Body of pancreas (tissue), 4 donors: ENCODE measurements at places on chromosomes 11 and 22. TPM values are rescaled to one million over a fixed set of nuclear protein-coding genes. Genes with fewer than 3 reads are reported as not detected.

GRCh38 chr22:27845644-27846043 is 44.1 kb upstream of the MN1 start:
- no peaks in the 10 kb centered on the region for H3K36me3 ChIP-seq

Gene NRIP3
- not detected for total RNA-seq

Gene PDXP
- total RNA-seq: 23.1 TPM

- no peak overlapping the region for H3K27ac ChIP-seq
- no peaks in the 10 kb centered on the region for H3K4me1 ChIP-seq
- DNase-seq: no peak
- H3K36me3 ChIP-seq: no peaks in the 10 kb centered on the region
- H3K27me3 ChIP-seq: no peaks in the 10 kb centered on the region
These were observed 25.6 kb downstream of the TRIM29 start for GRCh38 chr11:120112174-120112796.

- H3K27me3 ChIP-seq: no peaks in the 10 kb centered on the region
- no peak overlapping the region for H3K27ac ChIP-seq
- peak; percentile 0 for DNase-seq
- H3K4me3 ChIP-seq: no peak overlapping the region
- no peaks in the 10 kb centered on the region for H3K36me3 ChIP-seq
These were observed 59.0 kb upstream of the KCNQ1OT1 start for GRCh38 chr11:2758751-2759150.

Gene SEC14L6
- 2.1 TPM for total RNA-seq

DNA sequence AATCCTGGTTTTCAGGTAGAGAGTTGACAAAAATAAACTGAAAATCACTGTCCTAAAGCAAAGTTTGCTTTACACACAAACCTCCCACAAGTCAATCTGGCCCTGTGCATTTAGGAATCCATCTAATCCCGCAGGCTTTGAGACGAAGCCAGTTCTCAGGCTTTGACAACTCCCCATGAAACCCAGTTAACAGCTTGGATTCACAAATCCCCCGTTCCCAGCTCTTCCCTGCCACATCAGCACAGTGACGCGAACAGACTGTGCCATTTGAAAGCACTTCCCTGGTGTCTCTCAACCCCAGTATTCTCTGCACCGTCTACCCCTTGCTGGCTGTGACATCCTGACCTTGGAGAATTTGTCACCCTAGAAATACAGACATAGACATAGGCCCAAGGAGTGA is 117.8 kb downstream of the OPCML start:
- no peaks in the 10 kb centered on the region for H3K36me3 ChIP-seq
- no peak overlapping the region for H3K27ac ChIP-seq
- DNase-seq: no peak
- no peak overlapping the region for H3K4me3 ChIP-seq
- H3K27me3 ChIP-seq: no peaks in the 10 kb centered on the region
- no peaks in the 10 kb centered on the region for H3K4me1 ChIP-seq

GRCh38 chr11:118497831-118498230 is 29.4 kb upstream of the TTC36 start:
- H3K4me1 ChIP-seq: no peaks in the 10 kb centered on the region
- no peak overlapping the region for H3K4me3 ChIP-seq
- H3K27ac ChIP-seq: no peak overlapping the region
- DNase-seq: no peak

DNA sequence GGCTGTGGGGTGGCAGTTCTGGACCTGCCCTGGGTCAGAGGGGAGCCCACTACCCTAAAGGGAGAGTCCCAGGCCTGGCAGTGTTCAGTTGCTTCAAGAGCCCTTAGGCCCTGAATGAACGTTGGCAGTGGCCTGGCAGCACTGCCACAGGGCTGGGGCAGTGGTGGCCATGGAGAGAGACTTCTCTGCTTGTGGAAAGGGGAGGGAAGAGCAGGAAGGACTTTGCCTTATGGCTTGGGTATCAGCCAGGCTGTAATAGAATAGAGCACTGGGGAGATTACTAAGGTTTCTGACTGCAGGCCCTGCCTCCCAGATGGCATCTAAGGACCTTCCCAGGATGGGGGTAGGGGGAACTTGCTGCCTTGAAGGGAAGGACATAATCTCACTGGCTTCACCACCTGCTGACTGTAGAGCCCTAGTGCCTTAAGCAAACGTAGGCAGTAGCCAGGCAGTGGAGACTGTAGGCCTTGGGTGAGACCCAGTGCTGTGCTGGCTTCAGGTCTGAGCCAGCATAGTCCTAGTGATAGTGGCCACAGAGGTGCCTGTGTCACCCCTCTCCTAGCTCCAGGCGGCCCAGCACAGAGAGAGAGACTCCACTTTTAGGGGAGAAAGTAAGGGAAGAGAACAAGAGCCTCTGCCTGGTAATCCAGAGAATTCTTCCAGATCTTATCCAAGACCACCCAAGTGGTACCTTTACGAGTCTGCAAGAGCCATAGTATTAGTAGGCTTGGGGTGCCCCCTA is 27.6 kb downstream of the PLA2G6 start:
- no peaks in the 10 kb centered on the region for H3K36me3 ChIP-seq
- no peak overlapping the region for H3K4me3 ChIP-seq
- no peaks in the 10 kb centered on the region for H3K27me3 ChIP-seq
- peak; percentile 33 for DNase-seq
- H3K27ac ChIP-seq: peak overlapping the region; percentile 28

GRCh38 chr11:123590296-123590912 is 64.0 kb downstream of the SCN3B start:
- H3K4me1 ChIP-seq: peaks cover 44% of the 10 kb centered on the region
- H3K36me3 ChIP-seq: no peaks in the 10 kb centered on the region
- DNase-seq: peak; percentile 65
- peak overlapping the region; percentile 71 for H3K27ac ChIP-seq

Gene HTR3A
- total RNA-seq: 1.0 TPM

DNA sequence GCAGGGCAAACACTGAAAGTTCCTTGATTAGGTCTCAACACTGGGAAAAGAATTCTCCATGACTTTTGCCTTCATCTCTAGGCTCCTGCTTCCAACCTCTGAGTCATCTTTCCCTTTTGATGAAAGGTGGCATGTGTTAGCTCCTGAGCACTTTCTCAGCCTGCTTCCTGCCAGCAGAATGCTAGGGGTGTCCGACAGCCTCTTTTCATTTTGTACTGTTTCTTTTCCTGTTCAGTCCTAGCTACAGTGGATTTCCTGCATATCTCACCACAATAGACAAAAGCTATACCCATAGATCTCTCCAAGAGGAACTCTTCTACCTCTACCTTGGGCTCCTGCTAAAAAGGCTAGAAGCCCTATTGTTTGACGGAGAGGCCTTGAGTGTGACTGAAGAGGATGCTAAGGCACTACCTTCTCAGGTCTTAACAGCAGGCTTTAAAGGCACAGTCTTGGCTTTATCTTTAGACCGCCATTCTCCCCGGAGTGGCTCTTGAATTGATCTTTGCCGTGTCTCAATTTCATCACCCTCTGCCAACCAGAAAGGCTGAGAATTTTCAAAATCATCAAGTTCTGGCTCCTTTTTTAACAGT is 145.5 kb downstream of the RBFOX2 start:
- DNase-seq: no peak
- no peak overlapping the region for H3K4me3 ChIP-seq
- peaks cover 15% of the 10 kb centered on the region for H3K4me1 ChIP-seq
- H3K27ac ChIP-seq: no peak overlapping the region
- H3K27me3 ChIP-seq: no peaks in the 10 kb centered on the region
- no peaks in the 10 kb centered on the region for H3K36me3 ChIP-seq

- no peaks in the 10 kb centered on the region for H3K36me3 ChIP-seq
- no peaks in the 10 kb centered on the region for H3K27me3 ChIP-seq
- no peak overlapping the region for H3K27ac ChIP-seq
- DNase-seq: no peak
These were observed 61.2 kb downstream of the MPPED1 start for GRCh38 chr22:43473031-43473430.

Gene P2RX3
- total RNA-seq: not detected

GRCh38 chr22:49107961-49108530 is 719.6 kb downstream of the BRD1 start:
- no peaks in the 10 kb centered on the region for H3K36me3 ChIP-seq
- DNase-seq: no peak
- no peaks in the 10 kb centered on the region for H3K27me3 ChIP-seq
- no peak overlapping the region for H3K4me3 ChIP-seq
- H3K4me1 ChIP-seq: no peaks in the 10 kb centered on the region

DNA sequence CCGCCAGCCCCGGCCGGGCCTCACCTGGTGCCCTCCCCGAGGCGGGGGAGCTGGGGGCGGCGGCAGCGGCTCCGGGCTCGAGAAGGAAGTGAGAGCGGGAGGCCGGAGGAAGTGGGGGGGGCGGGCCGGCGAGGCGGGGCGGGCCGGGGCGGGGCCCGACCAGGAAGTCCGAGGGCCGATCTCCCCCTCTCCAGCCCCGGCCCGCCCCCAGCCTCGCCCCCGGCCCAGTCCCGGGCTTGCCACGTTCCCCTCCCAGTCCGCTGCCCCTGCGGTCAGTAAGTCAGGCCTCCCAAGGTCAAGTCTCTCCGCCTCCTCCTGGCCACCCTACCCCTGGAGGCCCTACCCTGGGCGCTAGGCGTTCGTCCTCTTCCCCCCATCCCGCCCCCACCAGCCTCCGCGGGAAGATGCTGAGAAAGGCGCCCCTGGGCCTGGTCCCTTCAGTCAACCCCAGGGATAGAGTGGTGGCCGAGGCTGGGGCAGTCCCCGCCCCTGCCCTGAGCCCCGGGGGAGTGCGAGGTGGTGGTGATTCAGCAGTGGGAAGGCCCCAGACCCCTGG is at the start of gene RHOG:
Gene RHOG (minus strand): TSS at position 90 of the 556 bp plus-strand sequence. CDS start 12,821 bp downstream, outside the sequence.
- peak; percentile 84 for DNase-seq
- no peaks in the 10 kb centered on the region for H3K36me3 ChIP-seq
- H3K27me3 ChIP-seq: no peaks in the 10 kb centered on the region

DNA sequence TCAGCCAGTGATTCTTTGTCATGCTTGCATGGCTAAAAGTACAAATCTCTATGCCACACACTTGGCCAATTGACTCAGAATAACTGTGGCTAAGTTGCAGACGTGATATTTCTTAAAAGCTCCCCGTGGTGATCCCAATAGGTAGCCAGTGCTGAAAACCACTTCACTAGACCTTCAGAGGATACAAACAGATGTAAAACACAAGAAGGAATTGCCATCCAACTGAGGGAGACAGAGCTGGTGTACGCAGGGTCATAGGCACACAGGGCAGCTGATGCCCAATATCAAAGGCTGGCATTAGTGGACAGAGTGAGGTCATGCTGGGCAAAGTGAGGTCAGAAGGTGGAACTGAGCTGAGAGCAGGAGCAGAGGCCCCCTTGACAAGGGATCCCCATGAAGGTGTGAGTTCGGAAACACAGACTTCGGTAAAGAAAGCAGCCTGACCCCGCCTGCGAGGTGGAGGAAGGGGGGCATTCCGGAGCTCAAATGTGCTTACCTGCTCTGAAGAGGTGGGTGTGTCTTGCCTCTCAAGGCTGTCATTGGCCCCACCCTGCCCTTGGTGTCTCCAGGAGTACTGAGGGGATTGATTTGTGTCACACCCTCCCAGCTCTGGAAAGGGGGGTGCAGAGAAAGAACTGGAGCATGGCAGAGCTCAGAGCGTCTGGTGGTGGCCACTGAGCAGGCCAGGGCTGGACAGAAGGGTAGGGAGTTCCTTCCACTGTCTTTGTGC is 344.9 kb upstream of the B3GAT1 start:
- H3K4me3 ChIP-seq: no peak overlapping the region
- no peaks in the 10 kb centered on the region for H3K36me3 ChIP-seq
- no peaks in the 10 kb centered on the region for H3K27me3 ChIP-seq
- no peak for DNase-seq

GRCh38 chr22:31347251-31348008 is 1.3 kb upstream of the PATZ1 start:
- H3K27me3 ChIP-seq: no peaks in the 10 kb centered on the region
- peak overlapping the region; percentile 93 for H3K27ac ChIP-seq
- peak overlapping the region; percentile 13 for H3K4me3 ChIP-seq
- peaks cover 55% of the 10 kb centered on the region for H3K4me1 ChIP-seq

Gene AIFM3
- 3.0 TPM for total RNA-seq

DNA sequence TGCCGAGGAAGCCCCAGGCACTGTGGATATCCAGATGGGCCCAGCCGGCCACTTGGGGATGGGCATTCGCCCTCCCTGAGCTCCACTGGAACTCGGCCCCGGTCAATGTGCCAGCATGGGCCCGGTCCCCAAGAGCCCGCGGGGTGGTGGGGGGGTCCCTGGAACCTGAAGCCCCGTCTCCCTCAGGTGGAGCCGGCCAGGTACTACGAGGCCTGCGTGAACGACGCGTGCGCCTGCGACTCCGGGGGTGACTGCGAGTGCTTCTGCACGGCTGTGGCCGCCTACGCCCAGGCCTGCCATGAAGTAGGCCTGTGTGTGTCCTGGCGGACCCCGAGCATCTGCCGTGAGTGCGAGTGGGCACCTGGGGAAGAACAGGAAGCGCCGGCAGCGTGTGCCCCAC is 21.2 kb downstream of the MUC5AC start:
- H3K4me1 ChIP-seq: no peaks in the 10 kb centered on the region
- H3K4me3 ChIP-seq: no peak overlapping the region
- no peak for DNase-seq
- no peaks in the 10 kb centered on the region for H3K36me3 ChIP-seq

GRCh38 chr22:44645531-44645930 is 56.5 kb upstream of the PRR5 start:
- no peak overlapping the region for H3K27ac ChIP-seq
- DNase-seq: no peak
- H3K27me3 ChIP-seq: no peaks in the 10 kb centered on the region
- no peaks in the 10 kb centered on the region for H3K36me3 ChIP-seq
- H3K4me1 ChIP-seq: no peaks in the 10 kb centered on the region
- H3K4me3 ChIP-seq: no peak overlapping the region

Gene SLC17A6
- total RNA-seq: not detected

Gene RIMBP3C
- total RNA-seq: not detected

- H3K4me1 ChIP-seq: no peaks in the 10 kb centered on the region
- H3K4me3 ChIP-seq: no peak overlapping the region
- H3K36me3 ChIP-seq: no peaks in the 10 kb centered on the region
- DNase-seq: no peak
These were observed 107.8 kb downstream of the FAR1 start for GRCh38 chr11:13776134-13776815.

Gene NXPE4
- not detected for total RNA-seq

Gene SCUBE1
- total RNA-seq: 0.26 TPM
